ENCODE measurements at places on chromosomes 6 and 20.

GRCh38 chr6:34497411-34497810 lies 31.5 kb downstream of the PACSIN1 start:
- DNase-seq: no peak

DNA sequence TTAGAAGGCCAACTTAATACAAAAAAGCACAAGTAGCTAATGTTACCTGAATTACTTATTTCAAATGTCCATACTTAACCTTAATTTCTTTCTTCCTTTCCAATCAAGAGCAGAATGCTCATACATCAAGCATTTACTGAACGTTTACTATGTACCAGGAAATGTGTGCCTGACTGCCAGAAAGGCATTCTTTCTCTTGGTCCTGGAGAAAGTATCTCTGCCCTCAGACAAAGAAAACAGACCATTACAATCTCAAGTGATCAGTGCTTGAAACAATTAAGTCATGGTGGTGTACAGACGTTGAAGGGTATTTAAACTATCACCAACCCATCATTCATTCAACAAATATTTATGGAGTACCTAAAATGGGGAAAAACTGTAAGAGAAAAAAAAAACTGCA lies 26.4 kb downstream of the CSNK2A1 start:
- no peak for DNase-seq

GRCh38 chr20:17896193-17896723 lies 72.3 kb downstream of the SNX5 start:
- DNase-seq: no peak

- DNase-seq: no peak
Observed at GRCh38 chr20:1992359-1993110, 1.3 kb downstream of the PDYN start.

- DNase-seq: no peak
Observed at GRCh38 chr6:53734473-53735299, 60.1 kb upstream of the LRRC1 start.

DNA sequence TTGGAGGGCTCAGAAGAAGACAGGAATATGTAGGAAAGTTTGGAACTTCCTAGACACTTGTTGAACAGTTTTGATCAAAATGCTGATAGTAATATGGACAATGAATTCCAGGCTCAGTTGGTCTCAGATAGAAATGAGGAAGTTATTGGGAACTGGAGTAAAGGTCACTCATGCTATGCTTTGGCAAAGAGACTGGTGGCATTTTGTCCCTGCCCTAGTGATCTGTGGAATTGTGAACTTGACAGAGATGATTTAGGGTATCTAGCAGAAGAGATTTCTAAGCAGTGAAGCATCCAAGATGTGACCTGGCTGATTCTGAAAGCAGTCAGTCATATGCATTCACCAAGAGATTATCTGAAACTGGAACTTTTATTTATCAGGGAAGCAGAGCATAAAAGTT lies 45.1 kb downstream of the FRK start:
- no peak for DNase-seq

- DNase-seq: no peak
Observed at GRCh38 chr6:90087106-90087833, 193.0 kb downstream of the GJA10 start.

- no peak for DNase-seq
Observed at GRCh38 chr20:25211273-25211672, 15.8 kb downstream of the ENTPD6 start.

DNA sequence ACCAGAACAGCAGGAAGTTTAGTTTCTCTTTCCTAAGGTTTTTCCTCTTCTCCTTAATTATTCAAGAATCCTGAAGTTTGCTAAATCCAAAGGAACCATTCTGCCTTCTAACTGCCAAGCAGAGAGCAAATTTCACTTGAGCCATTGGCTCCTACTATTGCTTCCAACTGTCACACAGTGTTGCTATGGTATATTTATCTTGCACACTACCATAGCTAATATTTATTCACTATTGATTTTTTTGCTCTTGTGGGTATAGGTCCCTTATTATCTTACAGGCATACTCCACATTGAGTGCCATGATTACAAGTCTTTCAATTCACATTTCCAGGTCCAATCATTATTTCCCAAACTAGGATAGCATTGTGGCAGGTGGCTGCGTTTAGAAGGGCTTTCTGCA lies 266.7 kb upstream of the FLRT3 start:
- no peak for DNase-seq

- no peak for DNase-seq
Observed at GRCh38 chr6:155157101-155157500, 106.7 kb upstream of the CLDN20 start.

DNA sequence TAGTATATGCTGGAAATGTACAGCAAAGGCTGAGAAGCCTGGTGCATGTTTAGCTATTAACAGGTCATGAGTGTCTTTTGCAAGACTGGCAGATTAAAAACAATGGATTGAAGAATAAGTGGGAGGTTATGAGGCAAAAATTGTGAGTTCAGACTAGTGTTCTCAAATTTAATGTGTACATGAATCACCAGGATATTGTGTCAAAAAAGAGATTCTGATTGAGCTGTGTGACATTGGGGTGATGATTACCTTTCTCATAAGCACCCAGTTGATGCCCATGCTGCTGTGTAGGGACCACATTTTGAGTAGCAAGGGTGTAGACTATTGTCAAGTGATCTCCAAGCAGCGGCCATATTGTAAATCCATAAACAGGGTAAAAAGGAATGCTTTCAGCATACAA lies 44.8 kb downstream of the MAP3K5 start:
- no peak for DNase-seq

- no peak for DNase-seq
Observed at GRCh38 chr6:79246891-79247290, 12.4 kb upstream of the HMGN3 start.

GRCh38 chr6:47180633-47181032 lies 129.1 kb downstream of the TNFRSF21 start:
- no peak for DNase-seq

DNA sequence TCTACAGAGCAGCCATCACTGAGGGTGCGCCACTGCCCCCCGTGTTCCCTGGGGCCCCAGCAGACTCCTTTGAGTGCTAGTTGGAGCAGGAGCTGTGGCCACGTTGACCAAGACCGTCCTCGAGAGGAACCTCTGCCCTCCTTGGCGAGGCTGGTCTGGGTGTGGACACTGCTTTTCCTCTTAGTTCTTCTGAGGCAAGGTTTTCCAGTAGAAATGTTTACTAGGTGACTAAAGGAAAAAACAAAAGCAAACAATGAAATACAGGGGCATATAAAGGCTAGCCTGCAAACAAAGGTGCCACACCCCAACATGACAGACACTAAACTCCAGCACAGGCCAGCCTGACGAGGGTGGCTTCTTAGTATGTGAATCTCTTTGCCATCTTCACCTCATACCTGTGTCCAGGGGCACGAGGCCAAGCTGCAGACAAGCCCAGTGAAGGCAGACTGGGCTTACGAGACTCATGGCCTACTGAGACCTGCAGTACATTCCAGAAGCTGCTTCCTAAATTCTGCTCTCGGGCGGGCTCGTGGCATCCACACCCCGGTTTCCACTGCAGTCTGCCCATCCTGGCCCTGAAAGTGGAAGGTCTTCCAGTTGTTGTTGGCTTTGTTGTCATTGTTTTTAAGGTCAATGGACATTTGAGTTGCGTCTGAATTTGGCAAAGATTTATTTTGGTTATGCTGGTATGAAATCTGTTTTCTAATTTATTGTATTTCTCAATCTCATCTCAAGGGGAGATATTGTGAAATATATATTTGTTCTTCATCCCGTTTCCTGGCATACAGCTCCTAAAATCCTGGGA lies 39.2 kb downstream of the FAM50B start:
- no peak for DNase-seq

DNA sequence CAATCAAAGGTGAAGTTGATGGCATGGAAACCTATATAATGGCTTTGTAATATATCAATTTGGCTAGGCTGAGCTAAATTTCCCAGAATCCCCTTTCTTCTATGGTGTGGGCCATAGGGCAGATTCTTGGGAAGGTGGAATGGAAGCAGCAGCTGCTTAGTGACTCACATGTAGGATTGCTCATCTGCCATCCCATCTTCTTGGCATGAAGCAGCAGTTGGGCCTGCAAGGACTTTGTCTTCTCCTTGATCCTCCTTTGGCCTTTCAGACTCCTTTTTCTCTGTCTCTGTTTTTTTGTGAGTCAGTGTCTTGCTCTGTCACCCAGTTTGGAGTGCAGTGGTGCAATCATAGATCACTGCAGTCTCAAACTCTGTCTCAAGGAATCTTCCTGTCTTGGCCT lies 52.6 kb upstream of the CEP162 start:
- no peak for DNase-seq

DNA sequence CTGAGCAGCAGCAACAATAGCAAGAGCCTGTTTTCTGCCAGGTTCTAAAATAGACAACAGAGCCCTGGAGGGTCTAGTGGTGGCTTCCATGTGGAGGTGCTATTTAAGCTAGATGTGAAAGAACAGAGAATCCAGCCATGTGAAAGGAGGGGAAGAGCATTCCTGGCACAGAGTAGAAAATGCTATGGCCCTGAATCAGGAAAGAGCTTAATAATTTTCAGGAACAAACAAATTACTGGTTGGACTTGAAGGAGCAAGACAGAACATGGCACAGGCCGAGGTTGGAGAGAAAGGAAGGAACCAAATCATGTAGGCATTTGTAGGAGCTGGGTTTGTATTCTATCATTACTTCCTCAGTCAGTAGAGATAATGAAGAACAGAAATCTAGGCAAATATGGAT lies 98.3 kb downstream of the AIG1 start:
- DNase-seq: no peak

GRCh38 chr6:1586256-1586655 lies 23.5 kb upstream of the FOXC1 start:
- no peak for DNase-seq

- DNase-seq: no peak
Observed at GRCh38 chr20:36482044-36482473, 59.3 kb upstream of the MYL9 start.

DNA sequence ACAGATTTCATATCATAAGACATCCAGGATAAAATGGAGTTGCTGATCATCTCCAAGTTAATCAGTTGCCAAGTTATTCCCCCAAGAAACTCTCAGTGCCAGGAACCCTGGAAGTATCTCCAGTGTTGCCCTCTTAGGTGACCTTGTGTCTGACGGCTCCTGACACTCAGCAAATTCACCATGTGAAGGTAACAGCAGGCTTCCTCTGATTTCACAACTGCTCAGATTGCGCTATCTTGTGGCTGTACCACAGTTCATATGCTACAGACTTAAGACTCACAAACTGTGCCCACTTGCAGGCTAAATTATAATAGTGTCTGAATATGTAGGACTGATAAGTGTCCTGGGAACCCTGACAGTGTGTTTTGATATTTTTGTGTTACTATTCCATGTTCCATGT lies 186.6 kb upstream of the OPRM1 start:
- no peak for DNase-seq

GRCh38 chr6:5343998-5344397 lies 82.7 kb downstream of the FARS2 start:
- no peak for DNase-seq

GRCh38 chr6:168815229-168815628 lies 374.2 kb downstream of the SMOC2 start:
- DNase-seq: no peak

GRCh38 chr20:2626853-2627541 lies 25.4 kb upstream of the NOP56 start:
- no peak for DNase-seq

DNA sequence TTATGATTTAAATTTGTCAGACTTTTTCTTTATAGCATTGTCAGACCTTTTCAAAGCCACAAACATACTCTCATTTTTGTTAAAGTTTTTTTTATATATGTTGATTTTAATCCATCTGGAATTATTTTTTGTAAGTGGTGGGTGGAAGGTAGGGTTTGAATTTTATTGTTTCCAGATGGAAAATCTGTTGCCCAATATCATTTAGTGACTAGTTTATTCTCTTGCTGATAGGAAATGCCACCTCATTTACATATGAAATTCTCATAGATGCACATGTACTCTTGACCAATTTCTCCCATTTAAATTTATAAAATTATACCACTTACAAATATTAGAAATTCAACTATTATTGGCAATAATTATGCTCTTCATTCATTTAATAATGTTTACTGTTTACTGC lies 52.1 kb upstream of the PLCB1 start:
- DNase-seq: no peak

DNA sequence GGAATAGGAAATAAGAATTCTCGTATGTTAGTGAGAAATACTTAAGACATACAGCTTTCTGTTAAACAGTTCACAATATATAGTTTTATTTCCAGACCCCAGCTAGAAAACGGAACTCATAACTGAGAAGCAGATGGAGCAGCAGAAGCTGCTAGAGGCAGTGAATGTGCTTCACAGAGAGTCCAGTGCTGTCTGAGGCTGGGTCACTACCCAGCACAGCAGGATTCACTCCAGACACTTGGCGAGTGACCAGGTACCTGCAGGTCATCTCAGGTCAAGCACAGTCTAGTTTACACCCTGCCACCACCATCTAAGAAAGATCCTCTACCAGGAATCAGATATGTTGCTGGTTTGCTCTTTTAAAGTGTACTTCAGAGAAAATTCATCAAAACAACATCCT lies 243.1 kb upstream of the RAB32 start:
- no peak for DNase-seq

DNA sequence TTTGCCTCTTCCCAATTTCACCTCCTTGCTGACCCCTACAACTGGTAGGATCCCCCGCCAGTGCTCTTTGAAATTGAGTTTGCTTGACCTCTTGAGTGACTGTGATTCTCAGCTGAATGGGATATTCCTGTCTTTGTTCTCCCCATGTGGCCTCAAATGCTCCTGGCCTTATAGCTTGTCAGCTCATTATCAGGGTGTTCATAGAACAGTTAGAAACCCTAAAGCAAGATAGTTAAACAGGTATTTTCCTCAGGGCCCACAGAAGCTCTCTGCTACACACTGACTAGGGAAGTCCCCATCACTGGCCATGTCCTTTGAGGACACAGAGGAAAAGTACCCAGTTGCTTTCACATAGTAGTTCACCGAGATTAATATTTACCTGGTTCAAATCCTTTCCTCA lies 211.5 kb upstream of the DTNBP1 start:
- DNase-seq: no peak

DNA sequence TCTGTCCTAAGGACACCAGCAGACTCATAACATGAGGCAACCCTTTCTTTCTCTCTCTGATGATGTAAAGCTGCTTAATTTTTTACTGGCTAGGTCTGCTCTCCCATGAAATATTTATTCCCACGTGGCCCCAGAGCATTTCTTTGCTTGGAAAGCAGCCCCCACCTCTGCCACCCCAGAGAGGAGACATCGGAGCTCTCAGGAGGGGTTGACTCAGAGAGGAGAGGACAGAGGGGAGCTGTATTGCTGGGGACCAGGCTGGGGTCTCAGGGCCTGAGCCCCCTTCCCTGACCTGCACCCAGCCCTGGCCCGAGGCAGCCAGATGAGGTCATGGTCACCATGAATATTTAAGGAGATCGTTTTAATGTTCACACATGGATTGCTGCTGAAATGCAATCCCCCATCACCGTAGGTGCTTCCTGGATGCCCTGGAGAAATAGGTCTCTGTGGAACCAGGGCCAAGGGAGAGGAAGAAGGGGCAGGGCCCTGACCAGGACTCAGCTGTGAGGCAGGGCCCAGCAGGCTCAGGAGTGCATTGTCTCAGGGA lies 117.5 kb downstream of the DLL1 start:
- DNase-seq: no peak

DNA sequence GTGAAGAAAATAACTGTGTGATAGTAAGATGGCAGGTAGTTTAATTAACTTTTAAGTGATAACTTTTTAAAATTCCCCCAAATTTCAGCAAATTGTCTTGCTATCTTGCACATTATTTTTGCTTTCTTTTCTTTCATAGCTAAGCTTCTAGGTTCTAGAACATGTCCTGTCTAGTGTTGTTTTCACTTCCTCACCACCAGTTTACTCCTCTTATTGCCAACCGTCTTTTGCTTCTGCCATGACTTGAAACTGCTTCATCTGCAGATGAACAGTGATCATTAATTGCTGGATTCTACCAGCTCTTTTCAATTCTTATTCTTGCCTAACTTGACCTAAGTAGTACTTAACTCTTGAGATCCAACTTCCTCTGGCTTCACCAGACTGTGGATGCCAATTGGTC lies 137.8 kb downstream of the CENPW start:
- no peak for DNase-seq

Measured in T follicular helper cell (primary cell).